ENCODE measurements at places on chromosomes 2 and 18.

DNA sequence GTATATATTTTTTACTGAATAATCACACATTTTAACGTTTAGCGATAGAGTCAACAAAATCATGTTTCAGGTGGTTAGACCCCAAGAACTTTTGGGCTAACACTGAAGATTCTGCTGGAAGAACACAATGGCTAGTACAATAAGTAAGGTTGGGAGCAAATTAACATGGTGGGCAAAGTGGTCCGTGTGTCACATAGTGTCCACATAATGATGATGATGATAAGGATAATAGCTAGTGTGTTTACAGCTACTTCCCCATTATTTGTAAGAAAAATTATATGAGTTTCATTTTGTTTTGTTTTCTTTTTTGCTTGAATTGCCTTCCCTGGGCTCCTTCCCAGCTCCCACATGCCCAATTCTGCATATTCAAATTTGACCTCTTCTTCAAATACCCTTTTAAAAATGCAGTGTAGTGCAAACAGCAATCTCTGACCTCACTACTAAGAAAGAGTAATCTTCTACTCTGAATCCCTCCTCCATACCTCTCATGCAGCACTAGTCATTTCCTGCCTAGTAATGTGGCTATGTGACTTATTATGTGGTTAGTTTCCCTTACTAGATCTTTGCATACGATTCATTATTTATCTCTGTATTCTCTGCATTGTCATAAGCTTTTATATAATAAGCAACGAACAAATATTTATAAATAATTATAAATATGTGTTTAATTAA is 16.9 kb upstream of the VPS54 start:
- DNase-seq: no peak

- no peak for DNase-seq
Observed at GRCh38 chr18:35136248-35136647, 95.0 kb downstream of the MAPRE2 start.

DNA sequence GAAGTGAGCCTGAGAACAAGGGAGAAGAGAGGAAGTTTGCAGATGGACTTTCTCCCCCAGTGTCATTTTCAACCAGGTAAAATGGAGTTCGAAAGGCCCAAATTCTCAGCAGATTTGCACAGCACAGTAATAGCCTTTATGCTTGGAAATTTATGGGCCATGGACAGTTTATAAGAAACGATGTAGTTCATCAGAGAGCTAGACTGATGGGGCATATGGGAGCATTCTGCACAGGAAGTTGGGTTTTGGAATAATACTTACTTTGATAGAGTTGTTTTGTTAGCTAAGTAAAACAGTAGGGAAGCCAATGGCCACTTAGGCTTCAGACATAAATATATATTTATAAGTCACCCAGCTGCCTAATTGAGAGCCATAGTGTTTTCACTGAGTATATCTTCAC is 169.4 kb downstream of the MEIS1 start:
- no peak for DNase-seq

DNA sequence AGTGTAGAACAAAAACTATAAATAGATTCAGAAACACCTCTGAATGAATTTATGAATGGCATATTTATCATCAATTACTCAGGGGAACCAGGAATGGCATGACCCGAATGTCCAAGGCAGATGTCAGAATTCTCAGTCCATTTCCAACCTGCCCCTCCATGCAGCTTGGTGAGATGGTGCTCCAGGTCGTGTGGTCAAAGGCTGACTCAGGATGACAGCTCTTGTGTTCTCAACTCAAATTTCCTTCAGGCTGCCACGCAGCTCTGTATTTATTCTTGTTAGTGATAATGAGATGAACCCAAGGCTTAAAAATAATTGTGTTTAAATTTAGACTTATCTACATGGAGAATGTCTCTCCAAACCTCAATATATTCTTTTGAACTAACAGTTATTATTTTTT is 146.9 kb downstream of the METTL4 start:
- DNase-seq: no peak

- no peak for DNase-seq
Observed at GRCh38 chr2:102603904-102604303, 15.4 kb upstream of the SLC9A2 start.

GRCh38 chr2:105121434-105121833 is 83.6 kb downstream of the MRPS9 start:
- no peak for DNase-seq

GRCh38 chr2:26993768-26994167 is 23.3 kb downstream of the MAPRE3 start:
- DNase-seq: peak; percentile 14

DNA sequence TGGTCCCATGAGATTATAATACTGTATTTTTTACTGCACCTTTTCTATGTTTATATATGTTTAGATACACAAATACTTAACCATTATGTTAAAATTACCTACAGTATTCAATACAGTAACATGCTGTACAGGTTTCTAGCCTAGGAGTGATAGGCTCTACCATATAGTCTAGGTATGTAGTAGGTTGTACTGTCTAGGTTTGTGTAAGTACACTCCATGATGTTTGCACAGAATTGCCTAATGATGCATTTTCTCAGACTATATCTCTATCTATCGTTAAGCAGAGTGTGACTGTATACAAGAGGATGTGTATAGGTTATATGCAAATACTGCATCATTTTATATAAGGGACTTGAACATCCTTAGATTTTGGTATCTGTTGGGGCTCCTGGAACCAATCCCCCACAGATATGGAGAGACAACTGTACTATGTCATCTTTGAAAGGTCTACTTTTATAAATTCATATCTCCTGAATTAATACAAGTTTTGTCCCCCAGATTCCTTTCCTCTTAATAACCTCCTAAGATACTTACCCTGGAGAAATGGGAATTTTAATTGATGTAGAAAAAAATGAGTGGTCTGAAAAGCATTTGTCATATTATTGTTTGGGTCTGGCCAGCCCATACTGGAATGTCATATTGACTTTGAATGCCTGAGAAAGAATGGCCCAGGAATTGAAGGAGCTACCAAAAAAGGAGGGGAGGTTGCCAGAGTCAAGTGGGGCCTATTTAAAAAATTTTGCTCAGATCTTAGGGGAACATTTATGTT is 36.6 kb downstream of the EHBP1 start:
- no peak for DNase-seq

- no peak for DNase-seq
Observed at GRCh38 chr2:37880551-37880950, 44.5 kb upstream of the RMDN2 start.

GRCh38 chr2:161471631-161472030 is 55.5 kb downstream of the TBR1 start:
- DNase-seq: no peak

- DNase-seq: peak; percentile 89
Observed at GRCh38 chr18:63683152-63683551, 19.6 kb upstream of the SERPINB11 start.

- no peak for DNase-seq
Observed at GRCh38 chr2:120228503-120228902, 5.3 kb upstream of the TMEM185B start.

DNA sequence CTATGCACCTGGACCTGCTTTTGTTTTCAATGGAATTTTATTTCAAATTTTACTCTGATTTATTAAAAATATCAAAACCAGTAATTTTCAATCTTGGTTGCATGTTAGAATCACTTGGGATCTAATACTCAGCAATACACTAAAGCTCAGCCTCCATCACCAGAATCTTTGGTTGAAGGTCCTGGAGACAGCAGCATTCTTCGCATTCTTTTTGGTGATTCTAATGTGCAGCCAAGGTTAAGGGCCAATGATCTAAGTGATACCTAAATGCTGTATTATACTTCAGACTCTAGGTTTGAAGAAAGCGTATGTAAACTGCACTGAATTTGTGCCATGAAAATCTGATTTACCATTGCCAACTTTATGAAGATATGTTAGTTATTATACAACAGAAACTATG is 493.1 kb downstream of the XIRP2 start:
- no peak for DNase-seq

DNA sequence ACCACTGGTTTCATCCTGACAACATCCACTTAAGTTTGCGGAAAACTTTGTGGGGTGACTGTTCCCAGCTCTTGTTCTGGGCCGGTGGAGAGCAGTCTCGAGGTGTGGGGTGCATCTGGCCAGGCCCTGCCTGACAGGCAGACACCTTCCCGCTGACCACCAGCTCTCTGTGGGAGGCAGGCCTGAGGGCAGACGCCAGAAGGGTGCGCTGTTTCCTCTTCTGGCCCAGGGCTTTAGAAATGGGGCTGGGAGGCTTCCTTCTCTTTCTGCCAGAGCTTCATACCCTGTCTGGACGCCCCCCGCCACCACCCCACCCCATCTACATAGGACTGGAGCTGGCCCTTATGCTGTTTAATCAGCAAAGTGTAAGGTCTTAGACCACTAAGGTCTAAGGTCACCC is 263.8 kb downstream of the LOXHD1 start:
- no peak for DNase-seq

GRCh38 chr2:4753721-4754120 is 938.5 kb upstream of the SOX11 start:
- DNase-seq: no peak

DNA sequence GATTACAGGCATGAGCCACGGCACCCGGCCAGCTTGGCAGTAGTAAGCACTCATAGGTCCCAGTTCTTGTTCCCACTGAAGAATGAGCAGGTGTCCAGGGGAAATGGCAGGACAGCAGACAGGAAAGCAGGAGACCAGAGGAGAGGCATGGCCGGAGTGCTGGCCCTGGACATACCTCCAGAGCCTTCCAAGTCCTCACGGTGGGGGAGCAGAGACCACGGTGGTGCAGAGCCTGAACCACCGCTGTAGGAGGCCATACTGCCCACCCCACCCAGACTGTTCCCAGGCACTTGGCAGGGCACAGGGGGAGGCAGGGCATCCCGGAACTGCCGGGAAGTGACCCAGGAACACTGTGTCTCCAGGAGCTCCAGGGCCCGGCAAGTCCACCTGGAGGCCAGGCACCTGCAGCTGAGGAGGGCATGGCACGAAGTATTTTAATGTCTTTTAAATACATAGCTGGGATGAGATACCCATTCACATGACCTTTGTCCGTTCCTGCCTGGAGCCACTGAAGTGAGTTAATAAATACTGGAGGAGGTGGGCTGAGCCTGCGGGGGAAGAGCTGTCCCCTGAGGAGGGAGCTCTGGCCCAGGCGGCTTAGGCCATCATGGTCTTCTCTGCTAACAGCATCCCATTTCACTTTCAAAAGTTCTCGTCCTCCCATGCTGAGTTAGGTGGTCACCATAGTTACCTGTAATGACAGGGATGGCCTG is 49.7 kb upstream of the TFCP2L1 start:
- no peak for DNase-seq

- no peak for DNase-seq
Observed at GRCh38 chr2:112253261-112253815, 1.5 kb downstream of the ZC3H8 start.

- no peak for DNase-seq
Observed at GRCh38 chr2:232324778-232325177, 53.8 kb upstream of the ALPP start.

- no peak for DNase-seq
Observed at GRCh38 chr2:28175028-28175427, 217.6 kb upstream of the FOSL2 start.

- no peak for DNase-seq
Observed at GRCh38 chr18:80105369-80106167, 3.5 kb upstream of the ADNP2 start.

GRCh38 chr2:175690113-175690837 is 311.8 kb downstream of the LNPK start:
- DNase-seq: peak; percentile 73

DNA sequence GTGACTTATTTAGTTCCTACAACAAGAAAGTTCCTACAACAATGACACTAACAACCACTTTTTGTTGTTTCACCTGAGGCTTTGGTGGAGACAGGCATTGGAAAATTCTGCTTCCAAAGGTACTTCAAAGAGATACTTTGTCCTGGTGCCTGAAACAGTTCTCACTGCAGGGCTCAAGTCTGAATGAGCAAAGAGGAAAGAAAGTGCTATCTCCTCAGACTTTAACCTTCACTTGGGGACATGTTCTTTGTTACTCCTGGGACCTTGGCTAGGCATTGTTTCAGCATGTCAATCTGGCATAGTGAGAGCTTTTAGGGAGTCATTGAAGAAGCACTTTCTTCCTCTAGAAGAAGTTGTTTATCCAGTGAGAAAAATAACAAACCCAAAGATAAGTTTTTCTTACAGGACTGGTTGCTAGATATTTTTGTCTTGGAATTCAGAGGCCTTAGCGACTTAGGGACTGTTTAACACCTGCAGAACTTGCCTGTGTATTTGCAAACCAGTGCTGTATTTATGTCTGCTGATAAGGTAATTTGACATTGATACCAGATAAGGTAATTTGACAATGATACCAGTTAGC is 12.2 kb downstream of the MDH1 start:
- DNase-seq: no peak

DNA sequence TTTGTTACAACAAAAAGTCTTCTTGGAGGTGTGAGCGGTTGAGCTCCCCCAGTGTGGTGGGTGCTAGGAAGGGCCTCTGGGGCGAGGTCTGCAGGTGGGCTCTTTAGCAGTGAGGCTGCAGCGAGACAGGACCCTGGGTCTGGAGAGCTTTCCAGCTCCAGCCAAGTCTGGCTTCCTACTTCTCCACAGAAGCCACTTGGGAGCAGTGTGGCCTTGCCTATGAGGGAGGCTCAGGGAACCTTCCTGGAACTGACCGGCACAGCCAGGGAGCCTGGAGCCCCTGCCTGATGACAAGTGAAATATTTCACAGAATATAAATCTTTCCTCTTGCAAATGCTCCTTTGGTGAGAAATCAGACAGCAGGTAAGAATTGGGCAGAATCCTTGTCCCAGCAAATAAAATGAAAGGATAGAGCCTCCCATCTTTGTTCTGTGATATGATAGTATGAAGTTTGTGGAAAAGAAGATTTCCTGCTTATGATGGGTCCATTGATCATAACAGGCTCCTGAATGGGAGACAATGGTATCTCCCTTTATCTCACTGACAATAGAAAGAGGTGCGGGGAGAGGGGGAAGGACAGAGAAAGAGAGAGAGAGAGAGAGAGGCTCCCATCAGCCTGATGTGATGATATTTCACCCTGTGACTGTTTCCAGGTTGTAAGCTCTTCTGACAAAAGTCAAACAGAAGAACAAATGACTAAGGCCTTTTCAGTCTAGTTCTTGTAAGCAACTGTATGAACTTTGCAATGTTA is 289.8 kb upstream of the SPRED2 start:
- peak; percentile 41 for DNase-seq

DNA sequence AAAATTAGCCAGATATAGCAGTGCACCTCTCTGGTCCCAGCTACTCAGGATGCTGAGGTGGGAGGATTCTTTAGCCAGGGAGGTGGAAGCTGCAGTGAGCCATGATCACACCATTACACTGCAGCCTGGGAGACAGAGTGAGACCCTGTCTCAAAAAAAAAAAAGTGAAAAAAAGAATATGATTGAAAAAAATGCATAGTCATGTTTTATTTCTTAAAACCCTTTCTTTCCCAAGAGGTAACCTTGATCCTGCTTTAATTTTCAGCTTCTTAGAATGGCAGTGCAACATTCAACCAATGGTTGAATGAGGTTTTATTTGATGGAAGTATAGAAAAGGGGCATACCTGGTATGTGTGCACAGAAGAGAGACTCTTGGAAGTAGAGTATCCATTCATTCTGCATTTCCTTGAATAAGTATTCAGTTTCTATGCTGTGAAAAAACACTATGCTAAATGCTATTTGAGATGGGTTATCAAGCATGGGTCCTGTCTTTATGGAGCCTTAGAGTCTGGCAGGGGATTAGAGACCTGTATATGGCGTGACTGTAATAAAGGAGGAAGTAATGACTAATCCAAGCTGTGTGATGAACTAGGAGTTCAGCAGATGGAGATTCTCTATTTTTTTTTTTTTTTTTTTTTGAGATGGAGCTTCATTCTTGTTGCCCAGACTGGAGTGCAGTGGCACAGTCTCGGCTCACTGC is 146.3 kb downstream of the WDSUB1 start:
- peak; percentile 69 for DNase-seq

- no peak for DNase-seq
Observed at GRCh38 chr2:232568161-232568560, 17.7 kb downstream of the EIF4E2 start.

- no peak for DNase-seq
Observed at GRCh38 chr2:173589604-173590275, 235.1 kb downstream of the CDCA7 start.
